Suprapubic skin (tissue), 4 donors: ENCODE measurements at places on chromosomes 3 and 15. TPM values are rescaled to one million over a fixed set of nuclear protein-coding genes. Genes with fewer than 3 reads are reported as not detected.
A peak's percentile ranks its signal among the peaks of the same experiment; 100 is the strongest.

FBXL2 gene
- total RNA-seq = 4.1 TPM

GRCh38 chr3:123480428-123480827 lies 31.5 kb upstream of the ADCY5 start:
- peak; percentile 67 for DNase-seq

GRCh38 chr15:49315391-49315823 lies 107.6 kb upstream of the FGF7 start:
- DNase-seq = no peak

RTP1 gene
- total RNA-seq = not detected

DNA sequence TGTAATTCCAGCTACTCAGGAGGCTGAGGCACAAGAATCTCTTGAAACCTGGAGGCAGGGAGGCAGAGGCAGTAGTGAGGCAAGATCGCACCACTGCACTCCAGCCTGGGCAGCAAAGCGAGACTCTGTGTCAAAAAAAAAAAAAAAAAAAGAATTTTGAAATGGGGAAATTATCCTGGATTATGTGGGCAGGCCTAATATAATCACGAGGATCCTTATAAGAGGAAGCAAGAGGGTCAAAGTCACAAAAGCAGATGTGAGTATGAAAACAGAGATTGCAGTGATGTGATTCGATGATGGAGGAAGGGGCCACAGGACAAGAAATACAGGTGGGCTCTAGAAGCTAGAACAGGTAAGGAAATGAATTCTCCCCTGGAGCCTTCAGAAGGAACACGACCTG lies 159.6 kb downstream of the LEKR1 start:
- DNase-seq = no peak

- no peak for DNase-seq
Measured at GRCh38 chr15:83570756-83571155, 83.2 kb upstream of the ADAMTSL3 start.

KLHL40 gene
- total RNA-seq = not detected

GOLGA8T gene
- total RNA-seq = not detected

DNA sequence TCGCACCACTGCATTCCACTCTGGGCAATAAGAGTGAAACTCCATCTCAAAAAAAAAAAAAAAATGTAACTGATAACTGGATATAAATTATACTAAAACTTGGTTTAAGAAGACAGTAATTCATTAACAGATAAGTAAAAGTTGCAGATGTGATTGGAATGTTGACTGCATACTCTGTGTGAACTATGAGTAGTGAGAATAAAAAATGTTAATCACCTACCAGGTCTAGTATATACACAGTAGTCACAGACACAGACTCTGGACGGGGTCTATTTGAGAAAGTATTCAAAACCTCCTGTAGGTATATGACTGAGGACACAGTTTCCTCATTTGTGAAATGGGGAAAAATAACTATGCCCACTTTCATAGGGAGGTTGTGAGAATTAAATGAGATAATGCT lies 26.0 kb downstream of the GOLM2 start:
- DNase-seq = no peak

GRCh38 chr3:151926956-151927355 lies 53.5 kb downstream of the SUCNR1 start:
- DNase-seq = no peak

GRCh38 chr3:71489315-71489761 lies 94.2 kb downstream of the FOXP1 start:
- no peak for DNase-seq

GRCh38 chr3:171239757-171240503 lies 213.4 kb upstream of the SLC2A2 start:
- DNase-seq = no peak

DNA sequence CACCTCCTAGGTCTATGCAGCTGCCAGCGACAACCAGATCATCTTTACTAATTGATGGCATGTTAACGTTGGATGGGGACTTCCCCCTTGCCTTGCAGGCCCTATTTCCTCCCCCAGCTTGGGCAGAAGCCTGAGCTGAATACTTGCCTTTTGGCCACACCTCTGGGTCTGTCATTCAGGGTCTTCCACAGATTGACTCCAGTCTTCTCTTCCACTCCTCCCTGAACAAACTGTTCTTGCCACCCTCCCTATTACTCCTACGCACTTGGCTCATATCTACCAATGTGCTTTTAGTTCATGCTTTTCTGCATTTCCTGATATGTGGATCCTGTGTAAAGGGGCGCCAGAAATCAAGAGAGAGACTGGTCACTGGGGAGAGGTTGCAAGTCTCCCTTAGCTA lies 73.5 kb downstream of the DNASE1L3 start:
- no peak for DNase-seq

ATP13A5 gene
- 4.8 TPM for total RNA-seq

GRCh38 chr3:52429779-52430415 lies 15.0 kb downstream of the SEMA3G start:
- DNase-seq = no peak

DNA sequence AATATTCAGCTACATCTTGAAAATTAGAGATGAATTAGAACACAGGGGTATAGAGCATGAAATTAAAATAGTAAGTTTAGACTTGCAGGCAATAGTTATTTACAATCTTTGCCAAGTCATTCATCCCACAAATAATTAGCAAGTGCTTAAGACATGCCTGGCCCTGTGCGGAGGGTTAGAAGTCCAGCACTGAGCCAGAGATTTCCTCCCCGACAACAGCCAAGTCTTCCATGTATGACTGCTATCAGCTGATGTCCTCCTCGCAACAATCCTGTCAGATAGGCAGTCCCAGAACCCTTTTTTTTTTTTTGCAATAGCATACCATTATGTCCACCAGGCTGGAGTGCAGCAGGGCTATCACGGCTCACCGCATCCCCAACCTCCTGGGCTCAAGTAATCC lies 14.6 kb downstream of the SIN3A start:
- DNase-seq = no peak

- no peak for DNase-seq
Measured at GRCh38 chr3:180277041-180277440, 240.3 kb upstream of the PEX5L start.

EPHA6 gene
- total RNA-seq = not detected

- DNase-seq = no peak
Measured at GRCh38 chr15:68274201-68274848, 3.2 kb upstream of the FEM1B start.

GRCh38 chr3:157093096-157093495 lies 66.9 kb downstream of the CCNL1 start:
- DNase-seq = no peak

DNA sequence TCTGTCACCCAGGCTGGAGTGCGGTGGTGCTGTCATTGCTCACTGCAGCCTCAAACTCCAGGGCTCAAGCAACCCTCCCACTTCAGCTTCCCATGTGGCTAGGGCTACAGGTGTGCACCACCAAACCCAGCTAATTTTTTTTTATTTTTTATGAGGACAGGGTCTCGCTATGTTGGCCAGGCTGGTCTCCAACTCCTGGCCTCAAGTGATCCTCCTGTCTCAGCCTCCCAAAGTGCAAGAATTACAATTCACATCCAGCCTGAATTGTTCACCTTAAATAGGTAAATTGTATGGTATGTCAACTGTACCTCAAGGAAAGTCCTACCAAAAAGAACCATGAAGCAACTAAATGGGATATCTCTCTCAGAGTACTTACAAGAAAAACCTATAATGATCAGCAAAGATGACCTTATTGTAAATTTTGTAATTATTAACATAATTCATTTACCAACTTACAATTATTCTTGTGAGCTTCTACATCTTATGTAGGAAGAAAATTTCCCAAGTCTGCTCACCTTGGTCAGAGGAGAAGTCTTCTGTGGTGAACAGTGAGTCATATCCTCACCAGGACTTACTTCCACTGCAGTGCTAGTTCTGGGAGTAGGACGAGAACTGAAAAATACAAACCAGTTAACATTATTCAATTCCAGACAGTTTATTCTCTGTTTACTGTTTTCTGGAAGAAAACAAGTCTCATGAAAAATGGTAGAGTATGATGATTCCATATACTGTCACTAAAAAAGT lies 54.4 kb downstream of the ULK4 start:
- DNase-seq = no peak

- no peak for DNase-seq
Measured at GRCh38 chr15:82641129-82641798, 5.9 kb downstream of the CPEB1 start.

- no peak for DNase-seq
Measured at GRCh38 chr3:102083473-102083872, 234.2 kb downstream of the NFKBIZ start.

- no peak for DNase-seq
Measured at GRCh38 chr15:68187559-68187958, 17.6 kb downstream of the CALML4 start.

CYP1A2 gene
- total RNA-seq = not detected

CCRL2 gene
- 1.2 TPM for total RNA-seq

- DNase-seq = no peak
Measured at GRCh38 chr3:34260271-34261000, 462.0 kb downstream of the PDCD6IP start.

GRCh38 chr15:48010316-48010715 lies 110.5 kb upstream of the SLC24A5 start:
- DNase-seq = no peak

KCNMB2 gene
- total RNA-seq = not detected

STAB1 gene
- 21.1 TPM for total RNA-seq

RHOV gene
- total RNA-seq = 96.3 TPM

ARNT2 gene
- 2.4 TPM for total RNA-seq

GRCh38 chr3:45987368-45988291 lies 8.0 kb downstream of the FYCO1 start:
- DNase-seq = peak; percentile 83

KNG1 gene
- total RNA-seq = not detected

GRCh38 chr15:71359246-71359645 lies 244.0 kb downstream of the THSD4 start:
- DNase-seq = no peak

DNA sequence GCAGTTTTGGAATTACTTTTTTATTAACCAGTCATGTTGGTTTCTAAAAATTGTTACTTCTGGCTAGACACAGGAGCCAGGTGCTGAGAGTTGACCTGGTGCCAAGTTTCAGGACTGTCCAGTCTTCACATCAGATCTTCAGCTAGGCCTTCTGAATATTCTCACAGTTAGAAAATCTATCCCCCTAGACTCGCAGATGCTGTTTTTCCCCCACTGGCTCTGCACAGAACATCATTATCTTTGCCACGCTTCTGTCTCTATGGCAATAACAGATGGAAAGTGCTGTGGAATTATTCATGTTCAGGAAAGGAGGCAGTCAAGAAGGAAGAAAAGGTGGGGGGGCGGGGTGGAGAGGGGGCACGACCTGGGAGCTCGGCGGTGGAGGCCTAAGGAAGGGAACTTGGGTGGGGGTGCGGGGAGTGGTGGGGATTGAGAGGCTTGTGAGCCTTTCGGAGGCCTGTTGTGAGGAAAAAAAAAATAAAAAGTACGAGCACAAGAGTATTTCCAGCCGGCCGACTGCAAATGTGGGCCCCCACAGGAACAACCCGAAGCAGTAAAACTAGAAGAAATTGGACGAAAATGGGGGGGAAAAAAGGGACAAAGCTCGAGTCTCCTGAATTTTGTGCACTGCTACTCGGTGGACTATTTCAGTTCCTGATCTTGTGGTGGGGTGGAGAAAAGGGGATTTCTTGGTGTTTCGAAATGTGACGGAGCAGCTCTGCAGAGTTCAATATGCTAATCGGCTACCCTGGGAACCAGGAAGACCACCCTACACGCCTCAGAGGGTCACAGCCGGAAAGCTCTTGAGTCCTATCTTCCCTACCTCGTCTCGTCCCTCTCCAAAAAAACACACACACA lies 1.5 kb upstream of the SKIL start:
- DNase-seq = peak; percentile 72

DNA sequence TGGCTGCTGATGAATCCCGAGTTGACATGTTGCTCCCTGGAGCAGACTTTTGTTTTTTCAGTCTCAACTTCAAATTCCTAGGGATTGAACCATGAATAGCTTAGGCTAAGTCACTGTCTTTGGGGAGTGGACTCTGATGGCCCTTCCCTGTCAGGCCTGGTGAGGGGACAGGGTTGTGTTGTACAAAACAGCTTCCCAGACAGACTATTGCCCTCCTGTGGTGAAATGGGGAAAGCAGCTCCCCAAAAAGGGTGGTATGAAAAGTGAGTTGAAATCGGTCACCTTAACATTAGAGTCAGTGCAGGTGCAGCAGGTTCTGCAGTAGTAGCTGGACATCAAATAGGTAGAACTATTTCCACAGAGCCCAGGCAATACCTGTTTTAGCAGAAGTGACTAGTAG lies 775.6 kb downstream of the ROBO2 start:
- DNase-seq = no peak

SPTBN5 gene
- 2.7 TPM for total RNA-seq

GPR149 gene
- total RNA-seq = not detected

GRCh38 chr3:151962352-151962751 lies 88.9 kb downstream of the SUCNR1 start:
- no peak for DNase-seq

DNA sequence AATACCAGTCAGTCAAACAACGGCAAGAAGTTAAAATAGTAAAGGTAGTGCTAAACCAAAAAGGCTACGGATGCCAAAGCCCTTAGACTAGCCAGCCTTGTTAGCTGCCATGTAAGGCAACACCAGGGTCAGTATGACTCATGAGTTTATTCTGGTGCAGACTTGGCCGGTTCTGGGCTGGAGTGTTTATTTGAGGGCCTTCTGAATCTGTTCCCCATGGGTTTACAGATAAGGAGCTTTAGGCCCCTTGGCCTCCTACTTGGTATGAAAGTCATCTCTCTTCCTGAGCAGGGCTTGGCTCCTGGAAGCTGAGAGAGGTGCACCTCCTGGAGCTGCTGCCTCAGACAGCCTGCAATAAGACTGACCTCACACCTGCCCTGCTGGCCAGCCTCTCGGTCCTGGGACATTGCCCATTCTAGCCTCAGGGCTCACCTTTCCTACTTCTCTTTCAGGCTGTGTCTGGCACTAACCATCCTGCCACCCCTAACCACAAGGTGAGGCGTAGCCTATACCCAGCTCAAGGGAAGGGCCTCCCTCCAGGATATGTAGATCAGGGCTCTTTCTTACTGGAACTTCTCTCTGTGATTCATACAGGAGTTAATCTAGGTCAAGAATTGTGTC lies 10.4 kb upstream of the RTP1 start:
- DNase-seq = no peak

GRCh38 chr3:181328346-181328745 lies 338.8 kb upstream of the DNAJC19 start:
- no peak for DNase-seq

- DNase-seq = no peak
Measured at GRCh38 chr3:99561056-99561455, 77.3 kb upstream of the COL8A1 start.

WHAMM gene
- total RNA-seq = 8.1 TPM

DNA sequence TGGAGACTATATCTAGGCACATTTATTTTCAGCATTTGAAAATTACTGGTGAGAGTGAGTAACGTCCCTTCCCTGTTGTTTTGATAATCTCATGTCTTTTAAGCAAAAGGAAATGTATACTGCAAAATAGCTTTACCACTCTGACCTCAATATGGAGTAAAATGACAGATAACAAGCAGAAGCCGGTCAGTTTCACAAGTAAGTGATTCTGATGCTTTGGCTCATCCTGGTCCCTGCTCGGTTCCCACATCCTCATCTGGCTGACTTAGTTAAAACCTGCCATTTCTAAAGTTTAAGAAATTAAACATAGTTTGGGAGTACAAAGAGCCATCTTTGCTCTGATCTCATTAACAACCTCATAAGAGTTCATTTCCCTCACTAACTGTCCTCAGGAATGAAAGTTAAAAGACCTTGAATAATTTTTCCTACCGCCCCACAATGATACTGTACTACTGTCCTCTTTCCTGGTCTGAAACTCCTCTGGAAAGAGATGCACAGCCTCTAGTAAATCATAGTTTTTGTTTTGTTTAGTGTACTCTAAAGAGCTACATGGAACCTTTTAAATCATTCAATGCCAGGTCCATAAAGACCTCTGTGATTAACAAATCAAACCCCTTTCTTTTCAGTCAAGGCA lies 72.3 kb upstream of the ICE2 start:
- DNase-seq = no peak

HAPLN3 gene
- total RNA-seq = 14.6 TPM

DNAJB8 gene
- not detected for total RNA-seq

GRCh38 chr3:161388855-161389254 lies 17.5 kb upstream of the SPTSSB start:
- DNase-seq = no peak
